ENCODE measurements at places on chromosomes 3 and 15.
A peak's percentile ranks its signal among the peaks of the same experiment; 100 is the strongest.

- no peak for DNase-seq
Measured at GRCh38 chr3:43515970-43516635, 105.7 kb downstream of the ANO10 start.

DNA sequence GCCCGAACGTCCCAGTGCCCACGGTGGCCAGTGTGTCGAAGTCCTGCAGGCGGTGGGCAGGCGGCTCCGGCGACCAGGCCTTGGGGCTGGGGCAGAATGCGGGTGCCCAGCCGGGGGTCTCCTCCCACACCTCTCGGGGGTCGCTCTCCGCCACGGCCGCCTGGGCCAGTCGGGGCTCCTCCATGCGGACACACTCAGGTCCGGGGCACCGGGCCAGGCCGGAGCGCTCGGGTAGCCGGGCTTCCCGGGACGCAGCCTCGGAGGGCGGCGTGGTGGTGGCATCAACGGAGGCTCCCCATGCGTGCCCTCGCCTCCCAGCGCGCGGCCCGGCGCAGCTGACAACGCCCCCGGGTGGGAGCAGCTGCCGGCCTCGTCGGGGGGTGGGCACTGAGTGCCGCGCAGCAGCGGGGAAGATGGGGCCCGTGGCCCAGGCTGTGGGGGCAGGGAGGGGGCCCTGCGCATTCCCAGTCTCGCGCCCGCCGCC is 30.1 kb upstream of the CERS3 start:
- no peak for DNase-seq

DNA sequence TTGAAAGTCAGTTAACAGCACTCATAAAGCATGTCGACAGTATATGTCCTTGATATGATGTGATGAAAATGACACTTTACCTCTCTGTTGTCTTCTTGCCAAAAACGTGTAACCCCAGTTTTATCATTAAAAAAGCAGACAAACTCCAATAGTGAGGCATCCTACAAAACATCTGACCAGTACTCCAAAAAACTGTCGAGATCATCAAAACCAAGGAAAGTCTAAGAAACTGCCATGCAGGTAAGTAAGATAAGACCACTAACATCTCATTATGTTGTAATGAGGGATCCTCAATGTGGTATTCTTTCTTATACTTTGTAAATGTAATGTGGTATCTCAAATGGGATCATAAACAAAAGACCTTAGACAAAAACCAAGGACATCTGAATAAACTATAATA is 152.3 kb downstream of the NR1I2 start:
- no peak for DNase-seq

- no peak for DNase-seq
Measured at GRCh38 chr15:90268415-90268814, 2.9 kb downstream of the NGRN start.

DNA sequence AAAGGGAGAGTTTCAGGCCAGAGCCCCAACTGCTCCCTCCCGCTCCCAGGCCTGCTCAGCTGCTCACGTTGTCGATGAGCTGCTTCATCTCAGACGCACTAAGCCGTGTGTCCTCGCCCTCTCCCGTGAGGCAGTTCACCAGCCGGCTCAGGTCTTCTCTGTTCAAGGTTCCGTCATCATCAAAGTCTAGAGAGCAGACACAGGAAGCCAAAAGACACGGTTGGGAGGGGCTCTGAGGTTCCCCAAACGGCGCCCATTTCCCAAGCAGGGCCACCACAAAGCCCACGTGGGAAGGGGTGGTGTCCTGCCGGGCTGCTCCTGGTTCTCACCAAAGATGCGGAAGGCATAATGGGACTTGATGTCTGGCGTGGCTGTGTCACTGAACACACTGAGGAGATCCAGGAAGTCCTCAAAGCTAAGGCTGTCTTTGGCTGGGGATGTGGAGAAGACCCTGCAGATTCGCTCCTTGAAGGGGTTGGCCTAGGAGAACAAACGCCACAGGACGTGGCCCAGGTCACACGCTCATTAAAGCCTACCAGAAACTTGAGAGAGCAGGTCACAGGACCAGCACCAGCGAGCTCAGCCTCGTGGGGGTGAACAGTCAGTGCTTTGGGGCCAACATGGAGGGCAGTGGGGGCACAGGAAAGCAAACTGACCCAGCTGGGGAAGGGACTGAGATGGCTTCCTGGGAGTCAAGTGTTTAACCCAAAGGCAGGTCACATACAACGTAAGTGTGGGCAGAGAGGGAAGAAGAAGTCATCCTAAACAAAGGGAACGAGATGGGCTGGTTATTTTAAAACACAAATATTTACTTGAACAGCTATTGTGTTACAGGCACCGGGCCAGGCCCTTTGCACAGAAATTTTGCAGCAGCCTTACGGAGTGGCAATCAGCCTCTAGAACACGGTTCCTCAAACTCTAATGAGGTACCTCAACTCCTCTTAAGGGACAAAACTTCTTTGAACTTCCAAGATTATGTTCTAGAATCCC is 2.4 kb downstream of the CIB1 start:
- peak; percentile 91 for DNase-seq

DNA sequence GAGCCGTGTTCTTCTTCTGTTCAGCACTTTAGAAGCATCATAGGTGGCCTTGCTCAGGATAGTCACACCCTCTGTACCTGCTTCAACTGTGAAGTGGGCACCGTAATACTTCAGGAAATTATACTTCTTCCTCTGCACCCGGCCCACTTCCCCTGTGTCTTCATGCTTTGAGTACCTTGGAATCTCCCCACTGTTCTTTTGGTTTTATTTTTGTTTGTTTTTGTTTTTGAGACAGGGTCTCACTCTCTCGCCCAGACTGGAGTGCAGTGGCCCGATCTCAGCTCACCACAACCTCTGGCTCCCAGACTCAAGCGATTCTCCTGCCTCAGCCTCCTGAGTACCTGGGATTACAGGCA is 1.7 kb downstream of the P2RY14 start:
- DNase-seq, result peak; percentile 63

DNA sequence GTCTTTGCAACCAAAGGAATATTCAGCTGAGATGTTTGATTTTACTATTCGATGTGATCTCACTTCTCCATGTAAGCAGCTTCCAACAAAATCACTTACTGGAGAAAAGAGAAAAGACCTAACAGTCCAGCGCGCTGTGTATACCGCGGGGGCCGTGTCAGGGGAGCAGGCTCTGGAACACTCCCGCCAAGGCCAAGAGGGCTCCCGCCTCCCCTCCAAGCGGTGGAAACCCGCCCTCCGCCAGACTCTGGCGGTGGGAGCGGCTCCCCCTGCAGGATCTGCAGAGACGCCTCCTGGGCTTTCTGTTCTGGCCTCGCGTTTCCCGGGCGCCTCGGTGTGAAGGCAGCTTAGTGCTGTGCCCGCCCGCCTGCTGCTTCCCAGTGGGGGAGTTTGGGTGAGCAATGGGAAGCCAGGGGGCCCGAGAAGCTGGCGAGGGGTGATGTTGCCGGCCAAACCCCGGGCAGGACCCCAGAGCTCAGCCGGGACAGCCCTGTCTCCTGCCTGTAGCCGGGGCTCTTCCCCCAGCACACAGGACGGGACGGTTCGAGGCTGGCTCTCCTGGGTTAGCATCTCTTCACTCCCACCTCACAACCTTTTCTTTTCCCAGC is 36.3 kb downstream of the CHST14 start:
- peak; percentile 56 for DNase-seq

DNA sequence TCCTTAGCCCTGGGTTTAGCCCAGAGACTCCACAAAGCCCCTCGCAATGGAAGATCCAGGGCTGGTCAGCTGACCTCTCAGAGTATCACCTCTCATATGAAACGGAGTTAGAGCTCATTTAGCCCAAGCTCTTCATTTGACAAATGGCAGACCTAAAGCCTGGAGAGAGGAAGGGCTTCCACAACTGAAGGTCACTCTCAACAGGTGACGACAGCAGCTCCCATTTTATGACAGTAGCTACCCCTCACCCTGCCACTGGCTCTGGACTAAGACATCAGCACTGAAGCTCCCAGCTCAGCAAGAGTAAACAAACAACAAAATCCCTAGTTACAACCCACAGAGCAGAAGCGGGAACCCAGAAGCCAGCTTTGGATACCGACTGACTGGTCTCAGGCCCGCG is 33.7 kb downstream of the TLE3 start:
- DNase-seq, result no peak

DNA sequence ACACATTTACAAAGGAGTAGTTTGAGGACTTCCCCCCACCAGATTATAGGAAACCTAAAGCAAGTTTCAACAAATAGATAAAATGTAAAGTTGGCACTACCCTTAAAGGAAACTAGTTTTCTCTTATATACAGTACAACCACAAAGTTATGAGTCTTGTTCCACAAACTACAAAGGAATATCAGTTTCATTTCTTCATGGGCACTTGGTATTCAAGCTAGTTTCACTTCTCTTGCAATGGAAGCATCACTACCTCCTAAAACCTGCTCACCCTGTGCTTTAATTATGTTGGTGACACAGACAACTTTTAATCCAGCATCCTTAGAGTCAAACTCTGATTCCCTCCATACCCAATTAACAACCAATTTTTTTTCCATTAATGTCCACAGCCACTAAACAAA is 707.0 kb downstream of the ROBO2 start:
- no peak for DNase-seq

- DNase-seq, result no peak
Measured at GRCh38 chr3:43865887-43866528, 175.3 kb downstream of the ABHD5 start.

DNA sequence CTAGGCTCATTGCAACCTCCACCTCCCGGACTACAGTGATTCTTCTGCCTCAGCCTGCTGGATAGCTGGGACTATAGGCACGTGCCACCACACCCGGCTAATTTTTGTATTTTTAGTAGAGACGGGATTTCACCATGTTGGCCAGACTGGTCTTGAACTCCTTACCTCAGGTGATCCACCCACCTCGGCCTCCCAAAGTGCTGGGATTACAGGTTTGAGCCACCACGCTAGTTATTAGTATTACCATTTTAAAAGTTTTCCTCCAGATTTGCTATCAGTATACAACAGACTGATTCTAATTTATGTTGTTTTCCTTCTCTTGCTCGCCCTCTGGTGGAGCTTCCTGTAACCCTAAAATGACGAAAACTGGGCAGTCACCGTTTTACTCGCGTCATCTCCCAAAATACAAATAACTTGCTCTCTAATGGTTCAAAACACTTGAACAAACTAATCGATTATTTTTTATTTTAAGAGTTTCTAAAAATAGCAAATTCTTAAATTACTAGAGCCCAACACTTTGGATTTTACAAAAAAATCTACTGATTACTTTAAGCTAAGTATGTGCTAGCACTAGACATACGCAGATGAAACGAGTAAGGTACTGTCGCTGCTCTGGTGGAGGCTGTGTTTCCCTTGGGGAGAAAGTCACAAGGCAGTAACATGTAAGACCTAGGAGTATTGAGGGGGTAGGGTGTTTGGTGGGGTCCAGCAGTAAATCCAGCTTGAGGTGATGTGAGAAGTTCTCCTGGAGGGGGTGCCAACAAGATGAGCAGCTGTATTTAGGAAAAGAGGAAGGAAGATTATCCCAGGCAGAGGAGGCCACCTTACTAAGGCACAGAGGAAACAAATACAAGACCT is 203.3 kb downstream of the MBNL1 start:
- peak; percentile 79 for DNase-seq

- DNase-seq, result no peak
Measured at GRCh38 chr15:45021348-45021747, 1.6 kb upstream of the SORD start.

- no peak for DNase-seq
Measured at GRCh38 chr3:13877911-13878280, 2.0 kb downstream of the WNT7A start.

DNA sequence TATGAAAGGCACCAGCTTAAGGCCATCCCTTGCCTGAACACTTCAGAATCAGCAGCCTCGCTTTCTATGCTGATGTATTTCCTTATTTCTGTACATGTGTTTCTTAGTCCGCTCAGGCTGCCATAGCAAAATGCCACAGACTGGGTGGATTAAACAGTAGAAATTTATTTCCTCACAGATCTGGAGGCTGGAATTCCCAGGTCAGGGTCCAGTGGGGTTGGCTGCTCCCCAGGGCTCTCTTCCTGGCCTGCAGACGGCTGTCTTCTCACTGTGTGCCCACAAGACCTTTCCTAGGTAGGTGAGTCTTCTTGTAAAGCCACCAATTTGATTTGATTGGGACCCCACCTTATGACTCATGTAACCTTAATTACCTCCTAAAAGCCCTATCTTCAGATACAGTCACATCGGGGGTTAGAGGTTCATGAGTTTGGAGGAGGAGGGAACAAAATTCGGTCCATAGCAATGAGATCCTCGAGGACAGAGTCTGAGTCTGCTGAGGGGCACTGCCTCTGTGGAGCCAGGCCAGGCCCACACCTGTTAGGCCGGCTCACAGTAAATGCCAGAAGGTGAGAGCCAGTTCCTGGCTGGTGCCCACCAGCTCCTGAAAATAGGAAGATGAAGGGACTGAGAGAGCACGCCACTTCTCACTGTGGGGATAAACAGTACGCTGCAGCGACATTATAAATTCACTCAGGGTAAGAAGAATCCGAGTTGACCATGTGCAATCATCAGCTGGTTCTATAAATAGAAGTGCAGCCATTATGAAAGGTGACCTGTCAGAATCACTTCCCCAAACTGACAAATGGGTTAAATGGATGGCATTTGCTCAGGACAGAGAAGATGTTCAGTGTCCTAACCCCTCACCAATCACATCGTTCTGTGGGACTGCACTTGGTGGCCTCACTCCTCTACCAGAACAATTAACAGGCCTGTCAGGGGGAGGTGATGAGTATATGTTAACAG is 41.1 kb downstream of the CTXND1 start:
- no peak for DNase-seq

DNA sequence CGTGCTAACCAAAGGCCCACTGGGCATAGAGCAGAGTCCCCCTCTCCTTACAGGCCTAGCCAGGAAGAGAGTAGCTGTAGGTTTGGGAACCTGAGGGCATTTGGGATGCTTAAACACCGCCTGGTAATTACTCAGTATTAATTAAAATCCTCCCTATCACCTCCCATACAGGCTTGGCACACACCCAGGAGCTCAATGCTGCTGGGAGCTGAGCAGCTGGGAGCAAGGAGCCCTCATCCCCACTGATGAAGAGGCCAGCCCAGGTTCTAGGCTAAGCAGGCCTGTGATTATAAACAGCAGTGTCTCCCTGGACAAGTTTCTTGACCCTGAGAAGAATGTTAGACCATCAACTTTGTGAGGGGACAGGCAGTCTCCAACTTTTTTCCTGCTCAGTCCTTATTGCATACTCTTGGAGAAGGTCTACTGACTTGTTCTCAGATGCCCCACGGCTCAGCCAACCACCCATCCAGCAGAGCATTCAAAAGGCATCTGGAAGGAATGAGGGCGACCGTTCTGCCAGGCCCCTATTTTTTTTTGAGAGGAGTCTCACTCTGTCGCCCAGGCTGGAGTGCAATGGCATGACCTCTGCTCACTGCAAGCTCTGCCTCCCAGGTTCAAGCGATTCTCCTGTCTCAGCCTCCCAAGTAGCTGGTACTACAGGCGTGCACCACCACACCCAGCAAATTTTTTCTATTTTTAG is 1.3 kb upstream of the PRKAR2A start:
- DNase-seq, result no peak

- DNase-seq, result no peak
Measured at GRCh38 chr15:48029642-48030041, 91.1 kb upstream of the SLC24A5 start.

DNA sequence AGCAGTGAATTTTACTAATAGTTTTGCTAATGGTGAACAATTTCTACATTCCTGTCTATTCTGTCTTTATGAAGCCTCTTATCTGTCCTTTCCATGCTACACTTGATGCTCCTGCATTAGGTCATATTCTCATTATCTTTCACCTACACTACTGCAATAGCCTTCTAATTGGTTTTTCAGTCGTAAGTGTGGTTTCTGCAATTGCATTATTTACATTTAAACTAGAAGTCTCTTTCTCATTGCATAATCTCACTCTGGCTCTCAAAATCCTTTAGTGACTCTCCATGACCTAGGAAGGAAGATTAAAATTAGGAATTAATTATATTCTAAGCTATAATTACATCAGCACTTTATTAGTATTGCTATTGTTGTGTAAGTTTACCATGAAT is 686.5 kb downstream of the IGSF11 start:
- DNase-seq, result no peak

GRCh38 chr3:67018789-67019526 is 20.9 kb downstream of the KBTBD8 start:
- DNase-seq, result no peak

Data from CD4-positive, alpha-beta T cell treated with Interleukin-21 for 1 hour (primary cell).